ENCODE measurements at places on chromosomes 4 and X.

DNA sequence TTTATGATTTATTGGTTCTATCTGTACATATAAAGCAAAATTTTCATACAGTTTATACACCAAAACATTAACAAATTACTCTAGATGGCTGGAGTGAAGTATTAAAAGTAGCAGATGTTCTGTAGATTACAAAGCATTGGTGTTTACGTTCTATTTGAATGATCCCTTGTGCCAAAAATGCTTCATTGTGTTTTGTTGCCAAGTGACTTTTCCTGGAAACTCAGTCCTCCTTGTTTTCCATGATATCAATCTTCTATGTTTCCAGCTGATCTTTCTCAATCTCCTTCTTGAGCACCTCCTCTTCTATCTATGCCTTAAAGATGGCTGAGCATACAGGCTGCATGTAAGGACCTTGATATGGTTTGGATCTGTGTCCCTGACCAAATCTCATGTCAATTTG is 263.6 kb upstream of the CTSO start:
- DNase-seq, result no peak

- no peak for DNase-seq
These were observed 16.0 kb downstream of the TBCK start for GRCh38 chr4:106299977-106300376.

- DNase-seq, result no peak
These were observed 234.0 kb upstream of the SLIT2 start for GRCh38 chr4:20017777-20018115.

- no peak for DNase-seq
These were observed 843 bp downstream of the RPL34 start for GRCh38 chr4:108620933-108621905.

GRCh38 chr4:178917756-178918155 is 1475.5 kb upstream of the AGA start:
- DNase-seq, result no peak

DNA sequence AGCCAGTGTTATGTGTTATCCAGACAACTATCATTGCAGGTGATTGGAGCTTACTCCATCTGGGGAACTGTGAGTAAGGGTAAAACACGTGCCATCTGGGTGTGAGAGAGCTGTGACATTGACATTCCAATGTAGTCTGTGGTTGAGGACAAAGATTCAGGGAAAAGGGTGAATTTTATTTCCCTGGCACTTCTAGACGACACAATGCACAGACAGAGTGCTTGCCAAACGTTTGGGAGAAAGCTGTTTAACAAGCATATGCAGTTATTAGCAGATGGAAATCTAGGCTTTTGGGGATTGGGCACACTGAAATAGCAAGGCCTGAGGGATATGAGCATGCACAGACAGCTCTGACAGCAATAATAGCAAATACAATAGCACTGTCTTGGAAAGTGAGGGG is 21.3 kb upstream of the CTSO start:
- DNase-seq, result no peak

DNA sequence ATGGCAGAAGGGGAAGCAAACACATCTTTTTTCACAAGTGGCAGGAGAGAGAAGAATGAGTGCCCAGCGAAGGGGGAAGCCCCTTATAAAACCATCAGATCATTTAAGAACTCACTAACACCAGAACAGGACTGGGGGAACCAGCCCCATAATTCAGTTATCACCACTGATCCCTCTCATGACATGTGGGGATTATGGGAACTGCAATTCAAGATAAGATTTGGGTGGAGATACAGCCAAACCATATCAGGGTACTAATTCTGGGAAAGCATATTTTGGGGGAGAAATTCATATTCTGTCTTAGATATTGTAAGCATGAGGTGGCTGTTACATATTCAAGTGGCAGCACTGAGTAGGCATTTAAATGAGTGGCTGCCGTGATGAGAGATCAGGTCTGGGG is 87.8 kb downstream of the RAPGEF2 start:
- no peak for DNase-seq

GRCh38 chrX:153055871-153056749 is at the start of gene PNMA3:
TSS of gene PNMA3 (plus strand) at chrX:153056470. CDS start at chrX:153057056, 586 bp downstream.
- DNase-seq, result no peak

DNA sequence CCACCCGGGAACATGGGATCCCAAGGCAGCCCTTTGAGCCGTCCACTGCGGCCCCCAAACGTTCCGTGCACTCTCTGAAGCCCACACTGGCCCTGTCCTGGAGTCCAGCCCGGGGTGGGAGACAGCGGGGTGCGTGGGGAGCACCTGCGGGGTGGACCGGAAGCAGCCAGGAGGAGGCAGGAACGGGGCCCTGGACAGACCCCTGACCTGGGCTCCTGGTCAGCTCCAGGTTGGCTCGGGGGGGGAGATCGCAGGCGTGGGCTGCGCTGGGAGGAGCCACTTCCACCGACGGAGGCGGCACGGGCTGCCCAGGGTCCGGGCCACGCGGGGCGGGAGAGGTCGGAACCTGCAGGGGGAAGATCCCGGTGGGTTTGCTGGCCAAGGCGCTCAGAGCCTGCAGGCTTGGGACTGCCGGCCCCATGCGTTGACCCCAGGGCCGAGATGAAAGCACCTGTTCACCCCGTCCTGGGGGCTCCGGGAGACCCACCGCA is 5.7 kb upstream of the PLCXD1 start:
- no peak for DNase-seq

GRCh38 chr4:15598644-15599043 is 56.5 kb downstream of the FBXL5 start:
- no peak for DNase-seq

GRCh38 chr4:163565226-163566135 is 71.0 kb downstream of the TMA16 start:
- DNase-seq, result no peak

DNA sequence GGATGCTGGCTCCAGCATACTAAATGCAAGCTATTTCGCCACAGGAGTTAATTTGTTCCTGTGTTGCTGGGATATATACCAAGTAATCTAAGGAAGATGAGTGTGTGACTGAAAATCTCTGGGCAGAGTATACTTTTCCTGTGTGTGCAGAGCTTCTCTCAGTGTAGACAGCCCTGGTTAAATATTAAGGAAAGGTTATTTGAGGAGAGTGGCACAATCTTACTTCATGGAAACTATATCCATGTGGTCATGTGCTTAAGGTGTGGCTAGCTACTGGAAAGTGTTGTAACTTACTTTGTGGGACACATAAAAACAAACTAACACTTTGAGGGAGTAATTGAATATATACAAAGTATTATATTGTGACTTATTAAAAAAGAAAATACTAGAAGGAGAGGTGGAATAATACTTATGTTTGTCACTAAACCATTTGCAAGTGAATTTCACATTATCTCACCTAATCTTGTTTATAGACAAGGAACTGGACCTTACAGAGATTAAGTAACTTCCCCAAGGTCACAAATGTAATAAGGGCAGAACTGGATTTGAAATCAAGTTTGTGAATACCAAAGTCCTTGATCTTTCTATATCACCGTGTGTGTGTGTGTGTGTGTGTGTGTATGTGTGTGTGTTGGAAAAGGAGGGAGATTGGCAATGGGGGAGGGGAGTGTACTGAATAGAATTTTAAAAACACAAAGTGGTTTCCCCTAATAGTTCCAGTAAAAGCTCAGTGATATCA is 408.2 kb upstream of the NR3C2 start:
- no peak for DNase-seq

DNA sequence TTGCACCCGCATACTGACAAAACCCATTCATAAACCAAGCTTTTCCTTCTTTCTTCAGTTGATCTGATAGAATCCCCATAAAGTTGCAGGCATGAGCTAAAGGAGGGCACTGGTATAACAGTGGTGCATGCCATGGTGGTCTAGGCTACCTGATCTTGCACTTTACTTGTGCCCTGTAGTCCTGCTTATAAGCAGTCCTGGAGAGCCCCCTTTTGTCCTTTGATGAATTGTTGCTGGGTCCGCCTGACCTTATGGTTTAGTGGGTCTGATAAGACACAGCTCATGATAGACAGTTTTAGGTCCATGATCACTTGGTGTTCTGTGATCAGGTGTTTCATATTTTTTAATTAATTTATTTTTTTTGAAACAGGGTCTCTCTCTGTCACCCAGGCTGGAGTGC is 19.7 kb downstream of the CCDC160 start:
- no peak for DNase-seq

DNA sequence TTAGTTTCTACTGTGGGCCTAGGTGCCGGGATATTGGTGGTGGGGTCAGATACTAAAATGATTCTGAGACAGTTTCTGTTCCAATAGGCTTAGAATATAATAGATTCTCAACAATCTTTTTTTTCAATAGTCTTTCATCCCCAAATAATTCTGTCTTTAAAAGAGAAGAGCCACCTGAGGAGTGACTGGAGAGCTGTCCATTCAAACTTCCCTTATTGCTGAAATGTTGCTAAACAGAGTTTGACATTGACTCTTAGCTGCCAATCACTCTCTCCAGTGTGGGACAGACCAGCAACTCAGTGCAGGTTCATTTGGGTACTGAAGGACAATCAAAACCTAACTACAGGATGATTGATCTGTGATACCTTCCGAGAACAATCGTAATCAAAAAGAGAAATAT is 12.4 kb upstream of the ADH7 start:
- DNase-seq, result no peak

DNA sequence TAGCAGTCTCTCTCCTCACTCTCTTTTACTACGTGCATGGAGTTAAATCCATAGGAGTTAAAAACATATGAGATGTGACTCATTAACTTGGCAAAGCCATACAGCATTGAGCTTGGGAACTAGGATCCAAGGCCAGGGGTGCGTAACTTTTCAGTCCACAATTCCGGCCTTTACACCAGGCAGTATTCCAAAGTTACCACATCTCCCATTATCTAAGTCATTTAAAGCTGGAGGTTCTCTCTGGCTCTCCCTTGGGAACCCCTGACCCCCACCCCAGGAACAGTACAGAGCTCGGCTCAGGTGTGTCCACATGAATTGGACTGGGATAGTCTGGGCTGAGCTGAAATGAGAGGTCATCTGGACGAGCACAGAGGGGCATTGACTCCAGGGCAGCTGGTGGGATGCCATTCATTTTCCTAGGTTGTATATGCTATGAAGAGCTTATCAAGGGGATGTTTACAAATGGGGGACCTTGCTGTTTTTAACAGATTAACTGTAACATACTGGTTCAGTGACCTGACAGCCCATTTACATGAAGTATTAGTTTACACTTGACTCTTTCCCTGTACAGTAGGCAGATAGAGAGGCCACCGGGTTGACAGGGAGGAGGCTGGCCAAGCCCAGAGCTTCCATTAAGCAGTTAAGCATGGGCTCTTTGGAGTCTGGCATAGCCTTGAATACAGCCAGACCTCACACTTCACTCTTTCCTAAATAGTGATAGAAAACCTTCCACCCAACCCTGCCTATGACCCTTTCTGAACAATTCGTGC is 128.8 kb downstream of the RAB28 start:
- no peak for DNase-seq

GRCh38 chr4:184104419-184105101 is 113.1 kb downstream of the ENPP6 start:
- no peak for DNase-seq

DNA sequence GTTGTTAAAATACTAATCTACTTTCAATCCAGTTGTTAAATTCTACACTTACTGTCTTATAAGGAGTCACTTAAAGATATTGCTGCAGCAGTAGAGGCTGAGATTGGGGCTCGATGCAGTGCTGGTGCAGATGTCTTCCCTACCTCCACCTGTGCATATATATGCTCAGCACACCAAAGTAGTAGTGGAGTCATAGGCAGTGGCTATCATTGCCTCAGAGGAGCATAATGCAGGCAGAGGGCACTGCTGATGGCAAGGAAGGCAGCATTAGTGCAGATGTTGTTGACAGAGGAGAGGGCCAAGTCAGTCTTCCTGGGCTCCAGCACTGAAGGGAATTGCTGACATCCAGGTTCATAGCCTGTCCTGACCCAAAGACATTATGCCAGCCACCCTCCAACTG is 35.1 kb downstream of the INPP4B start:
- no peak for DNase-seq

DNA sequence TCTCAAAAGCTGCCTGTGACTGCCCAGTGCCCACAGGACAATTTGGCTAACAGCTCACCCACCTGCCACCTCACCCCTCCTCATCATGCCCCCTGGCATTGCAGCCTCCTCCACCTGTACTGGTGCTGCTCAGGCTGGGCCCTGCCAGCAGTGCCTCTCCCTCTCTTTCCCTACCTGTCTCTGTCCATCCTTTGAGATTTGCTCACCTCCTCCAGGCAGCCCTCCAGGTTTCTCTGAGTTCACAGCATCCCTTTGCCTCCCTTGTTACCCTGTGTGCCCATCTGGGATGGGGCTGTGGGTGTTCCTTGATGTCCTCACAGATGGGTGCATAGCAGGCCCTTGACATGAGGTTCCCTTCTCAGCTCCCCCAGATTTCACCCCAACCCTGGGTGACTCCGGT is 224.9 kb downstream of the AFAP1 start:
- DNase-seq, result no peak

GRCh38 chrX:150759568-150760416 is 66.6 kb downstream of the MTMR1 start:
- DNase-seq, result no peak

- no peak for DNase-seq
These were observed 16.0 kb downstream of the GAB1 start for GRCh38 chr4:143352720-143353119.

DNA sequence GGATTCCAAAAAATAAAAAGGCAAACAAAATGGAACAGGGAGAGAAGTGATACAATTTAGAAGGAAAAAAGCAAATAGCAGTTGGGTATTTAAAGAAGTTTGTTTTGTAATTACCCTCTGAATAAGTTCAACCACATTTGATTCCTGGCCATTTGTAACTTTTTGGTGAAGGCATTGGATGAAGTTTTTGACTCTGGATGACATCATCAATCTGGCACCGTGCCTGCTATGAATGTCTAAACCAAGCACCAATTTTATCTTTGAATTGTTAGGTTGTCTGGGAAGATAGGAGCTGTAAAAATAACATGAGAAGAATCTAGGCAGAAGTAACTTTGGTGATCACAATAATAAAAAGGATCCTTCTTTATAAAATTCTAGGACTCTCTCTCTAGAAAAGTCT is 29.5 kb downstream of the TMPRSS11A start:
- DNase-seq, result no peak
